Immature natural killer cell (primary cell): ENCODE measurements at places on chromosomes 5 and 9. TPM values are rescaled to one million over a fixed set of nuclear protein-coding genes. Genes with fewer than 3 reads are reported as not detected.
A peak's percentile ranks its signal among the peaks of the same experiment; 100 is the strongest.

GRCh38 chr9:127144670-127145445 is 22.4 kb upstream of the ANGPTL2 start:
- no peak overlapping the region for H3K27ac ChIP-seq
- peaks cover 3% of the 10 kb centered on the region for H3K36me3 ChIP-seq
- H3K4me3 ChIP-seq, result no peak overlapping the region
- H3K4me1 ChIP-seq, result no peaks in the 10 kb centered on the region
- DNase-seq, result no peak
- H3K27me3 ChIP-seq, result peaks cover 4% of the 10 kb centered on the region

GRCh38 chr9:38024036-38024681 is 44.9 kb downstream of the SHB start:
- H3K4me3 ChIP-seq, result no peak overlapping the region
- H3K4me1 ChIP-seq, result no peaks in the 10 kb centered on the region
- no peak overlapping the region for H3K27ac ChIP-seq
- peaks cover 4% of the 10 kb centered on the region for H3K27me3 ChIP-seq

- no peak overlapping the region for H3K27ac ChIP-seq
- DNase-seq, result no peak
- H3K4me1 ChIP-seq, result no peaks in the 10 kb centered on the region
- H3K36me3 ChIP-seq, result no peaks in the 10 kb centered on the region
- H3K27me3 ChIP-seq, result peaks cover 6% of the 10 kb centered on the region
These were observed 7.0 kb downstream of the ADGRD2 start for GRCh38 chr9:124457079-124457886.

- peaks cover 9% of the 10 kb centered on the region for H3K4me1 ChIP-seq
- H3K4me3 ChIP-seq, result peak overlapping the region; percentile 9
- H3K27me3 ChIP-seq, result no peaks in the 10 kb centered on the region
These were observed 120.2 kb downstream of the SEMA6A start for GRCh38 chr5:116454417-116454927.

DNA sequence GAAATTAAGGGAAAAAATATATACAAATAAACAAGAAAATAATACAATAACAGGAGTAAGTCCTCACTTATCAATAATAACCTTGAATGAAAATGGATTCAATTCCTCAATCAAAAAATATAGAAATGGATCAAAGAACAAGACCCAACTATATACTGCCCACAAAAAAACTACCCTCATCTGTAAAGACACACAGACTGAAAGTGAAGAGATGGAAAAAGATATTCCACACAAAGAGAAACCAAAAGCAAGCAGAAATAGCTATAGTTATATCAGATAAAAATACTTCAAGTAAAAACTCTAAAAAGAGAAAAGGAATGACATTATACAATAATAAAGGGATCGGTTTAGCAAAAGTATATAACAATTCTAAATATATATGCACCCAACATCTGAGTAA is 66.5 kb downstream of the KIAA0825 start:
- no peak overlapping the region for H3K27ac ChIP-seq
- H3K27me3 ChIP-seq, result no peaks in the 10 kb centered on the region
- peaks cover 2% of the 10 kb centered on the region for H3K4me1 ChIP-seq
- H3K4me3 ChIP-seq, result no peak overlapping the region
- no peaks in the 10 kb centered on the region for H3K36me3 ChIP-seq

DNA sequence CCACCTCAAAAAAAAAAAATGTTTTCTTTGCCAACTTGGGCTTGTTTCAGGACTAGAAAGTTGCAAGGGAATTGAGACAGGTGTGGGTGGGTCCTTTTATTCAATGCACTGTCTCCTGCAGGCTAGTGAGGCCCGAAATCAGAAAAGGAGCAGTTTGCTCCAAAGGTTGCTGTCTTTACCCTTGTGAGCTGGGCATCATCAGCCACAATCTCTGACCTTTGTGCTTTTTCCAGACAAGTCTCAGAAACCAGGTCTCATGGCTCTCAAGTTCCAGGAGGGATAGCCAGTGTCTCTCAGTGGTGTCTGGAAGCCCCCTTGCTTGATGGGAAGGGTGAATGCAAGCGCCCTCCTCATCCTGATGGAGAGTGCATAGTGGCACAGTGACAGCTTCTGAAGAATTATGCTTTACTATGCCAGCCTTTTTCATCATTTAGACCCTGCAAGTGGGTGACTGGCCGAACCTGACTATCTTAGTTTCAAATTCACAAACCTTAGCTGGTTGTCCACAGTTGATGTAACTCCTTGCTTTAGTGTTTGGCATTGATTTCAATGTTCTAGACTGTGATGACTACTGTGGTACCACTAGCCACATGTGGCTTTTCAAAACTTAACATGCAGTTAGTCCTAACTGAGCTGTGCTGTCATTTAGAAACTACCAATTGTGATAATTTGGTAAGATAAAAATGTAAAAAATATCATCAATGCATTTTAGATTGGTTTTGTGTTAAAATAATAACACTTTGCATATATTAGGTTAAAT is 468.6 kb downstream of the GADD45G start:
- H3K4me3 ChIP-seq, result no peak overlapping the region
- no peak for DNase-seq
- H3K27me3 ChIP-seq, result peaks cover 32% of the 10 kb centered on the region
- H3K4me1 ChIP-seq, result no peaks in the 10 kb centered on the region
- no peak overlapping the region for H3K27ac ChIP-seq

DNA sequence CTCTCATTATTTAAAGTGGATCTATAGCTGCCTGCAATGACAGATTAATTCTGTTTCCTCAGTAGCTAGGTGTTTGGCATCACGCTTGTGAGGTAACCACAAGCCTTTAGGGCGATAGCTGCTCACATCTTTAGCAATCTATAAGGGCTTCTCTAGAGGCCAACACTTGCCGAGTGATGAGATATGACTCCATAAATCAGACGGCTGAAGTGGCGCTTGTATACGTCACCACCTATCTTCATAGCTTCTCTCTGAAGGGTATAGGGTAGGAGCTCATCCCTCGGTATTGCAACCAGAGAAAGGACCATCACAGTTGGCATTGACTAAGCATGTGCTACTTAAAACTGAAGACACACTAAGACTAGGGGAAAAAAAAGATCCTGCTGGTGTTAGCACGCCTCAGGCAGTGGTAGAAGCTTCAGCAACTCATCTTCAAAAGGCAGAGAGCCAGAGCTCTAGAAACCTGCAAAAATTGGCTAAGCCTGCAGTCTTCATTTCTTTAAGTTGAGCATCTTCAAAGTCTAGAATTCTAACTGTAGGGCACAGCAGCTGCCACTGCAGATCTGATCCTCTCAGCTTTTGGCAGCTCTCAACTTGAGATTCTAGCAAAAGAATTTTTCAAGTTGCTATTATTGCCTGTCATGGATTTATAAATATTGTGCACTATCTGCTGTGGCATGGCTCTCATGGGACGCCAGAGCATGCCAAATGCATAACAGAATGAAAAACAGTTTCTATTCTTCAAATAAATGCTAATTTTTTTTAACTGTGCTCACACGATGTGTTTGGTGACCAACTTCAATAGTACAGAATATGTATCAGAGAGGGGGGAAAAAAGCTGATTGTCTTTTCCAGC is 37.5 kb downstream of the PSMB7 start:
- H3K27me3 ChIP-seq, result peaks cover 2% of the 10 kb centered on the region
- no peak overlapping the region for H3K4me3 ChIP-seq

- peaks cover 14% of the 10 kb centered on the region for H3K4me1 ChIP-seq
- H3K4me3 ChIP-seq, result no peak overlapping the region
- H3K36me3 ChIP-seq, result no peaks in the 10 kb centered on the region
- no peak overlapping the region for H3K27ac ChIP-seq
These were observed 11.0 kb upstream of the RNU6ATAC start for GRCh38 chr9:134175291-134175807.

DNA sequence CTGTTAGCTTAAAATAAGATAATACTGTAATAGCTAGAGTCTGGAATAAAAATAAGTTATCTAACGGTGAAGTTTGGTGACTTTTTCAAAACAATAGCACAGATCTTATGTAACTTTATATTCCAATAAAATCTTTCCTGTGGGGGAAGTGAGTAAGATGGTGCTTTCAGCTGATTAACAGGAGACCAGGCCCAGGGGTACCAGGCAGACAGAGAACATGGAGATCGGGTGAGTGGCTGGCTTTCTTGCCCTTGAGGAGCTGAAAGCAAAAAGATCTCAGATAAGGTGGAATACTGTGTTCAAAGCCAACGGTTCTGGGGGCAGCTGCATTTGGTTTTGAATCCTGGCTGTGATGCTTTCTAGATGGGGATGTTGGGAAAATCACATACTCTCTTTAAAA is 61.3 kb downstream of the MAT2B start:
- no peak overlapping the region for H3K4me3 ChIP-seq
- no peak overlapping the region for H3K27ac ChIP-seq
- H3K4me1 ChIP-seq, result peaks cover 31% of the 10 kb centered on the region
- no peaks in the 10 kb centered on the region for H3K36me3 ChIP-seq

DNA sequence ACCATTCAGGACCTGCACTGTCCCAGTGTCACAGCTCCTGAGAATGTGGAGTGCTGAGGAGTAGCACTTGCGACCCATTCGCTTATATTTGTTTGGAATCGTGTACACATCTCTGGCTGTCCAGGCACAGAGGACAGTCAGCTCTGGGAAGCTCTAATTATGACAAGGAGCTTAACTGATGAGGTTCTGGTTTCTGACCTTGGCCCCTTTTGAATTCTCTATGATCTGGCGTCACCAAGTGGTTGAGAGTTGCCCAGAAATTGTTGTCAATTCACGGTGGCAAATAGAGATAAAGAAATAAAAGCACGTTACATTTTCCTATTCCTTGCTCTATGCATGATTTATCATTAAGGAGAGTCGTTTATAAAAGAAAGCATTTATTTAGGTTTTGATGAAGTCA is 34.9 kb upstream of the LECT2 start:
- no peak overlapping the region for H3K27ac ChIP-seq
- H3K36me3 ChIP-seq, result no peaks in the 10 kb centered on the region
- H3K27me3 ChIP-seq, result peaks cover 3% of the 10 kb centered on the region
- H3K4me3 ChIP-seq, result no peak overlapping the region

GRCh38 chr9:124263213-124263612 is 5.5 kb downstream of the NEK6 start:
- H3K36me3 ChIP-seq, result no peaks in the 10 kb centered on the region
- no peak for DNase-seq
- H3K4me3 ChIP-seq, result no peak overlapping the region

The SPINK4 gene
- not detected for polyA plus RNA-seq

The DMRT1 gene
- not detected for polyA plus RNA-seq

The FOXD4L3 gene
- polyA plus RNA-seq, result not detected

The SGCD gene
- polyA plus RNA-seq, result 0.09 TPM

The SUSD3 gene
- not detected for polyA plus RNA-seq

The HOMER1 gene
- 0.11 TPM for polyA plus RNA-seq

The BASP1 gene
- polyA plus RNA-seq, result 1.6 TPM

The SH3TC2 gene
- polyA plus RNA-seq, result 0.82 TPM
